ENCODE measurements at places on chromosomes 12 and 14. TPM values are rescaled to one million over a fixed set of nuclear protein-coding genes. Genes with fewer than 3 reads are reported as not detected.

DNA sequence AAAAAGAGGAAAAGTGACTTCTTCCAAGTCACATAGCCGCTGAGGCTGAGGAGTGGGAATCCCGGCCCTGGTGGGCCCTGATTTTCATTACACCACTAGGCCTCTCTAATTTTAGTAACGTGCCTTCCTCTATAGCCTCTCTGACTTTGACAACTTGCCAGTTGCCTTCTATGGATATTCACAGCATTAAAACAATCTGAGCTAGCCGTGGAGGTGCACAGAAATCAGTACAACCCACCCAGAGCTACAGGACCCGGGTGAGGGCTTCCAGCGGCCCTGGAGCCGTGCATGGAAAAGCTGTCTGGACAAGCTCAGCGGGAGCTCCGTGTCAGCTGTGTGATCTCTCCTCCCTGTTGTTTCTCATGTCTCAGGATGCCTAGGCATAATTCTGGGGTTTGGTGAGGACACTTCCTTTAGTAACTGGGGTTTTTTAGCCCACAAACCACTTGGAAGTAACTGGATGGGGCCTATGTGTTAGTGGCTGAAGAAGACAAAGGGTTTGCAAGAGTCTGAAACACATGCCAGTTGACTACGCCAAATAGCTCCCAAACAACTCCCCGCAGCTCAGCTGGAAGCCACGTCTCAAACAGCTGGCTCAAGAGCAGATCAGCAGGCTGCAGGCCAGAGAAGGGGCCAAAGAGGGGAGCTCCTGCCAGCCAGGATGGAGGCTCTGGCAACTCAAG, 53.0 kb downstream of the SSH1 start:
- peak; percentile 91 for DNase-seq

The TDRD9 gene
- not detected for polyA plus RNA-seq

The KLRG1 gene
- 1.1 TPM for polyA plus RNA-seq

DNA sequence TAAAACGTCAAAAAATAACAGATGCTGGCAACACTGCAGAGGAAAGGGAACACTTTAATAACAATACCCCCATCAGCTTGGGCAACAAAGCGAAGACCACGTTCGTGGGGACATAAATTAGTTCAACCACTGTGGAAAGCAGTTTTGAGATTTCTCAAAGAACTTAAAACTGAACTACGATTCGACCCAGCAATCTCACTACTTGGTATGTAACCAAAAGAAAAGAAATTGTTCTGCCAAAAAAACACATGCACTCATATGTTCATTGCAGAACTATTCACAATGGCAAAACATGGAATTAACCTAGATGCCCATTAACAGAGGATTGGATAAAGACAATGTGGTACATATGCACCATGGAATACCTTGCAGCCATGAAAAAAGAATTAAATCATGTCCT, 81.2 kb upstream of the RAP1B start:
- peak; percentile 6 for DNase-seq

DNA sequence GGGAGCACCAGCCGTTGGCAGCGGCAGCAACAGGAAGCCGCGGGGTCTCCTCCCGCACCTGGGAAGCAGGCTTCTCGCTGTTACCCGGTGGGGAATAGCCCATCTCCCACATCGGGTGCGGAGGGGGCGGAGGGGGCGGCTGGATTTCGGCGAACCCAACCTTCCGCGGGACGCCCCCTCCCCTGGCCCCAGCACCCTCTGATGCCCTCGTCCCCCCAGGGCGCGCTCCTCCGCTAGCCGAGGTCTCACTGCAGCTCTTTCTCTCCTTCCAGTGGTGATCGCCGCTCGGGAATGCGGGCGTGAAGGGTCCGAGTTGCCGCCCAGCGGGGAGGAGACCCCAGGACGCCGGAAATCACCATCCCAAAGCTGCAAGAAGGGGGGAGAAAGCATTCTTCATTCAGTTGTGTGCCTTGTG, 303 bp downstream of the SAMD4A start:
- no peak for DNase-seq

DNA sequence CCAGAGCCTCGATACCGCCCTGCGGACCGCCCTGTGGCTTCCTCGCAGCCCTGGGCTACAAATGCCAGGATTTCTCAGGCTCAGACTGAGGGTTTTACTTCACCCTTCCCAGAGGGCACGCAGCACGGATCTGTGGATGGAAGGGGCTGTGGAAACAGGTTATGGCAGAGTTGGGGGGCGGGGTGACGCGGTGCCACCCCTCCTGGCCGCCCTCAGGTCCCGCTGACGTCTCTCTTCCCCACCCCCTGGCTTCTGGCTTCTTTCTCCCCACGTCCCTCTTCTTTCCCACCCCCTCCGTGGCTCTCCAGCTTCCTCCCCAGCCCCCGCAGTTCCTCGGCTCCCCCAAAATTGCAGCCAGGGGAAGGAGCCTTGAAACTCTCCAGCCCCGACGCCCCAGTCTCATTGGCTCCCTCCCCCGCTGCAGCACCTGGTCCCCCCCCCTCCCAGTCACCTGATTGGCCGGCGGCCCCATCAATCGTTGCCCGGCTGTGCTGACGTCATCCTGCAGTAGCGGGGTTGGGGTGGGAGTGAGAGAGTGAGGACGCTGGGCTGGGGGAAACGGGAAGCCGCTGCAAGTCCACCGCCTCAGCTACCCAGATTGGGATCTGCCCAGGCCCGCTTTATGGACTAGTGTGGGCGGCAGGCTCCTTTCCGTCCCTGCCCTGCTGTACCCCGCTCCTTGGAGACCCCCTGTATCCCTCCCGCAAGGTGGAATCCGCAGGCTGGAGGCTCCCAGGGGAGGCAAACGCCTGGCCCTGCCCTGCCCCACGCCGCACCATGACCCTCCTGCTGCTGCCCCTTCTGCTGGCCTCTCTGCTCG, at the start of gene CLSTN3:
Gene CLSTN3 (plus strand): TSS at position 500 of the 820 bp plus-strand sequence. CDS start 278 bp downstream, at position 778.
- DNase-seq: peak; percentile 72

GRCh38 chr14:90523544-90523943, 126.7 kb downstream of the CALM1 start:
- peak; percentile 71 for DNase-seq

The RFLNA gene
- 0.86 TPM for polyA plus RNA-seq

DNA sequence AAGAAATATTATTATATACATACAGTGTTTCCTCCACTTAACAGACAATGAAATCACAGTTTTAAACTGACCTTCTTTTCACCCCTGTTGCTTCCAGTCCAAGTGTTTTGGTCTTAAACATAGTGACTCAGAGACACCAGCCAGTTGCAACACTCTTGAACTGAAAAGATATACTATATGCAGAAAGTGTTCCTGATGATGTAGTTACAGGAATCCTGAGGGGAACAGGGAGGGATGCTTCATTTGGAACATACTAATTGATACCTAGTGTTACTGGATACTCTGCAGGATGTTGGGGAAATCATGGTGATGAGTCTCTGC, 420.8 kb downstream of the CCDC91 start:
- peak; percentile 91 for DNase-seq
